Activated CD8-positive, alpha-beta memory T cell treated with anti-CD3 and anti-CD28 coated beads, Interleukin-2, amount 50 U/mL, for 4 hours (primary cell): ENCODE measurements at places on chromosomes 4 and X.

DNA sequence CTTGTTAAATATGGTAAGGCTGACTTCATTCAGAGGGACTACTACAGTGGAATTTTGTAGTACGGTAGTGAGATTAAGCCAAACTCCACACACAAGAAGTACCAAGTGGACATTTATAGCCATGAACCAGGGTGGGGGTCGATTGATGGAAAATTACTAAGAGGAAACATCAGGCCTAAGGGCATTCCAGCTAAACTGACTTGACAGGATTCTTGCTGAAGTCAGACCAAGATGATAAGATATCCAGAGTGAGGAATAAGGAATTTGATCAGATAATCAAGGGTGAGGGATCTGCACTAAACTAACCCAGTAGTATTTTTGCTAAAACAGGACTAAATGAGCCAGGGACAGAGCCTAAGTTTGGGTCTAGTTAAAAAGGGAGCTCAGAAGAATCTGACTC lies 597.5 kb downstream of the RPA4 start:
- DNase-seq = no peak

DNA sequence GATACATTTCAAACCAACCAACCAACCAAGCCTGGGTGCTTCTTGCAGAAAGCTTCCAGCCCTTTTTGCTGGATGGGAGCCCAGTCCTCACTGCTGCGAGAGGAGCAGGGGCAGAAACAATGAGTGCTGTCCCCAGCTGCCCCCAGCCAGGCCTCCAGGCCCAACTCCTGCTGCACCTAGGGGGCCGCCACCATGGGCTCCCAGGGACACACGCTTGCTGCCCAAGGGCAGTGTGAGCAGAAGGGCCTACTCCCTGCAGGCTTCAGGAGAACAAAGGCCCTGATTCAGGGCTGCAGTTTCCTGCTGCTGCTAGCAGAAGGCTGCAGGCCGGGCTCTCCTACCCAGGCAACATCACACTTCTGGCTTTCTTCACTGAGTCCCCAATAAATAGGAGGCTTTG lies 37.7 kb upstream of the ENPP6 start:
- DNase-seq = no peak

DNA sequence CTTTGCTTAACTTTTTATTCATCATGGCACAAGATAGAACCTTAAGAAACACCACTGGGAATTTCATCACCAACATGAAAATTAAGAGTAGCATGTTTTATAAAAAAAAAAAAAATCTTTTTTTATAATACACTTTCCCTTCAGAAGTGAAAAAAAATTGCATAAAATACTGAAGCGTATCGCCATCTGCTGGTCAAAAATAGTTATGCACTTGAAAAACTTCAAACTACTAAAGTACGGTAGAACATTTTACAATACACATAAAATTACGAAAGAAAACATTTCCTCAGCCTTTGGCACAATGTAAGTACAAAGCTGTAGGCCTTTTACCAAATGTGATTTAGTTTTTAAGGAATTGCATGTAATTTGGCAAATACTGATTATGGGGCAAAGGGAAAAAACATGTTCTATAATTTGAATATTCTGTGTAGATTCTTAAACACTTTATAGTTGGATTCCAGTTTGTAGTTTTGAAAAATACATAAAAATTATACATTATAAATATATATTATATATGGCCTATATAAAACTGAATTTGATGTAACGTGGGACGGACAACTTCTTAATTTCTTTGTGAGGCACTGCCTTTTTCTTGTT lies 26.5 kb downstream of the HCCS start:
- DNase-seq = no peak

DNA sequence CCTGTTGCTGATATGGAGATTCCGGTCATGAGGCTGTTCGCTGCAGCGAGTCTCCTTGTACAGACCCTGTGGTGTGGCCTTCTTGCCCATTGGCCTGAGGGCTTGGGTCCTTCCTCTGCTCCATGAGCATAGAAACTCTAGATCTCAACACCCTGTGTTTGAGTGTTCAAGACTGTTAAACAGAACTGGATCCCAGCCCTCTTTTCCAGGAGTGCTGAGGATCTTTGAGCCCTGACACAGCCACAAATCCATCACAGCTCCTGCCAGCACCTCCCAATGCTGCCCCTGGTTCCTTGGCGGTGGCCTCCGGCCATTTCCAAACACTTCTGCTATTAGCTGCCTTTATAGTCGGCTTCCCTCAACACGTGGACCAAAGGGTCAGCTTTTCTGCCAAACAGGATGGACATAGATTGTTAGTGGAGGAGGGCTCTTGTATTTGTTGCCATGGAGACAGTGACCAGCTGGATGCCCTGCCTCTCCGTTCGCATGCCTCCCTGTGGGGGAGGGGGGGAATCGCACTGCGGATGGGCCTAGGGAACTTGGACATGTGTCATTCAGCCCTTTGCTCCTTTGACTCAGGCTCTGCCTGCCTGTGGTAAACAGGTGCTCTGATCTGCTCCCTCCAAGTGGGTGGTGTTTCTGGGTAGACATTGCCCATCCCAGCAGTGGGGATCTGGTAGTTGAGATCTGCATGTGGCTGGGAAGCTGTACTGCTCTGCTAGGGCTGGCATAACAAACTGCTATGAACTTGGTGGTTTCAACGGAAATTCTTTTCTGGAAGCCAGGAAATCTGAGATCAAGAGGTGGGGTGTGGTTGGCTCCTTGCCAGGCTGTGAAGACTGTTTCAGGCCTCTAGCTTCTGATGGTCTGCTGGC lies 6.9 kb upstream of the WDR1 start:
- DNase-seq = no peak

DNA sequence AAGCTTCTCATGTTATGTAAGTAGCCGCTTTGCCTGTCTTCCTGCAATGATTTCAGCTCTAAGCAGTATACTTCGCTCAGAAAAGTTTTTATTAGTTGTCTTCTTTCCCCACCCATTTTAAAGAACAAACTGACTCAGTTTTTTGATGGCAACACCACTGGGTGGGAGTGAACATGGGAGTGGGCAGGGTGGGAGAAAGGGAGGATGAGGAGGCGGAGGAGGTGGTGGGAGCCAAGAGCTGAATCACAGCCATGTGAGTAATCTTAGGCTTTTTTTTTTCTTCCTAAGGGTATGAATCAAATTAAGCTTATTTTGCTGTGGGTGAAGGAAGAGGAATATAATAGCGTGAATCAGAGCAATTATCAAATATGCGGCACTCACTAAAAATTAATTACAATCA lies 574.3 kb upstream of the DIPK2B start:
- DNase-seq = peak; percentile 33

DNA sequence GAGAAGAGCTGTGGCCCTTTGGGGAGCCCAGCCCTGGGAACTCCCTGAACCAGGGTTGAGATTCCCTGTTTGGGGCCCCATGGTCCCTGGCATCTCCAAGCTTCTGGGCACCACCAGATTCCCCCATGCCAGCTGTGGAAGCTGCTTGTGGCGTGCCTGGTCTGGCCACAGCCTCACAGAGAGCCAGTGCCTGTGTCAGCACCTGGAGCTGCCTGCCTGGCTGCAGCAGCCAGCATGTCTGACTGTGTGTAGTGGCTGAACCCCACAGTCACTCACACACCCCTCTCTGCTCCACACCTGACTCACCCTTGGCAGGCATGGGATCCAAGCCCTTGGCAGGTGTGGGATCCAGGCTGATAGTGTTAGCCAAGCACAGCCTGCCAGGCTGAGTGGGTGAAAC lies 97.2 kb upstream of the GALNTL6 start:
- no peak for DNase-seq

DNA sequence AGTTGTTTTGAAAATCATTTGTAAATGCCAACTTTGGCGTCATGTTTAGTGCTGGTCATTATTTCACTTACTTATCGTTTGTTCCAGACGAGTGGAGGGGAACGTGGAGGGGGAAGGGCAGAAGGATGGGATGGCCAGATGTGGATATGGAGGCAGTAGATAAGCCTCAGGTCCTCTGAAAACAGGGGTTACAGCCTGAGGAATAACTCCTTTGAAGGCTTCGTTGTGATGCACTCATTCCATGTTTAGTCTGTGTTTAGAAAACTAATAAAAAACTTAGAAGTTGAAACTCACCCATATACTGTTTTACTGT lies 1.1 kb downstream of the MOB1B start:
- no peak for DNase-seq

- no peak for DNase-seq
Measured at GRCh38 chr4:175716961-175717360, 95.1 kb downstream of the GPM6A start.

DNA sequence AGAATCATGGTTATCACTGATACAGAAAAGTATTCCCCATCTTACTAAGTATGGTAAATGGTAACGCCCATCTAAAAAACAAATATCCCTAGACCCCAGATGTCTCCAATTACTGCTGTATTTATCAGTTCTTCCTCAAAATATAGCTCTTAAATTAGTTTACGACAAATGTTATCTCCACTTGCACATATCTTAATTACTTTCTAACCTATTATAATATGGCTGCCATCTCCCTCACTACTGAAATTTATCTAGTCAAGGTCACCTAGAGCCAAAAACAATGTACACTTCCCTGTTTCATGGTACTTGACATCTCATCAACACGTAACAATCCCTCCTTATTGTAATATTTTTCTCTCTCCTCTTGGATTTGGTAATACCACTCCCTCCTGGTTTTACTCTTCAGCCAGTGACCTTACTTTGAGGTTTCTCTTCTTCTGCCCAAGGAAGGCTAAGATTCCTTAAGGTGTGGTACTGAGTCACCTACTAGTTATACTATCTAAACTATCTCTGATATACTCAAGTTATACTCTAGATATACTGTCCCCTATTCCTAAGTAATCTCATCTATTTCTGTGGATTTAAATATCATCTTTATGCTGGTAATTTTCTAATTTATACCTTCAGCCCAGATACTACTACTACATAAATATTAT lies 8.6 kb downstream of the LCORL start:
- no peak for DNase-seq

GRCh38 chr4:9703391-9703790 lies 78.0 kb upstream of the DRD5 start:
- DNase-seq = peak; percentile 52

GRCh38 chr4:36363024-36363423 lies 81.6 kb downstream of the DTHD1 start:
- no peak for DNase-seq
